Inflammatory macrophage treated with lipopolysaccharide for 4 hours (primary cell): ENCODE measurements at places on chromosomes 13 and 19.

GRCh38 chr19:13503570-13504235, 2.6 kb downstream of the CACNA1A start:
- no peak for DNase-seq

DNA sequence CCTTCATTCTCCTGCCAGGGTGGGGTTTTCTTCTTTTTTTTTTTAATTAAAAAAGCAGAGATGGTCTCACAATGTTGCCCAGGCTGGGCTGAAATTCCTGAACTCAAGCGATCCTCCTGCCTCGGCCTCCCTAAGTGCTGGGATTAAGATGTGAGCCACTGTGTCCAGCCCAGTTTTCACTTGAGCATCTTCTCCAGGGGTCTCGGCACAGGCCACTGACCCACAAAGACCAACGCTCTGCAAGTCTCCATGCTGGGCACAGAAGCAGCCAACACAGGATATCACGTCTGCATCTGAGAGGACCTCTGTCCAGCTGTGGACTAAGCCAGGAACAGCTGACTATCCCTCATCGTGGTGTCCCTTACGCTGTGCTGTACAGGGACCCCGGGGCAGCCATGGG, 9.5 kb upstream of the TMEM86B start:
- no peak for DNase-seq

DNA sequence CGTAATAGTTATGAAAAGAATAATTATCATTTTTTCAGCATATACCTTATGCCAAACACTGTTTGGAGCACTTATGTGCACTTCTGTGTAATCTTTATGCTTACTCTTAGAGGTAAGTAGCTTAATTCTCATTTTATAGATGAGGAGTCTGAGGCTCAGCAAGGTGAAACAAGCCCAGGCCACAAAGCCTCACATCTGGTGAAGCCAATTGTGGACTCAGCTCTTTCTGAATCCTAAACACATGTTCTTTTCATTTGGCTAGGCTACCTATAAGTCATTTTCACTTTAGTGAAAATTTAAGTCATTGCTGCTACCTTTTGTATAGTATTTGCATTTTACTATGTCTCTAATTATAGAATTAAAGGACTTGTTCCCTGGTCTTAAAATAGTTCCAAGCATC, 84.0 kb downstream of the CYSLTR2 start:
- no peak for DNase-seq

GRCh38 chr19:34314437-34315313, 50.3 kb upstream of the GPI start:
- no peak for DNase-seq

DNA sequence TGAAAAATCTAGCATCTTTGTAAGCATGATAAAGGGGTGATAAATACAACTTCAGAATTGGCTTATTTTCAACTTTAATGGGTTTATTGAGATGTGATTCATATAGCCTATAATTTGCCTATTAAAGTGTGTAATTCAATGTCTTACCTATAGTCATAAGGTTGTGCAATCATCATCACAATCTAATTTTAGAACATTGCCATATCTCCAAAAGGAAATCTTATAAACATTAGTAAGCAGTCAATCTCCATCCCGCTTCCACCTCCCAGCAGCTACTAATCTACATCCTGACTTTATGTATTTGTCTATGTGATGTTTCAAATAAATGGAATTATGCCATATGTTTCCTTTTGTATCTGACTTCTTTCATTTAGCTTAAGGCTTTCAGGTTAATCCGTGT, 145.2 kb upstream of the KLHL1 start:
- no peak for DNase-seq

DNA sequence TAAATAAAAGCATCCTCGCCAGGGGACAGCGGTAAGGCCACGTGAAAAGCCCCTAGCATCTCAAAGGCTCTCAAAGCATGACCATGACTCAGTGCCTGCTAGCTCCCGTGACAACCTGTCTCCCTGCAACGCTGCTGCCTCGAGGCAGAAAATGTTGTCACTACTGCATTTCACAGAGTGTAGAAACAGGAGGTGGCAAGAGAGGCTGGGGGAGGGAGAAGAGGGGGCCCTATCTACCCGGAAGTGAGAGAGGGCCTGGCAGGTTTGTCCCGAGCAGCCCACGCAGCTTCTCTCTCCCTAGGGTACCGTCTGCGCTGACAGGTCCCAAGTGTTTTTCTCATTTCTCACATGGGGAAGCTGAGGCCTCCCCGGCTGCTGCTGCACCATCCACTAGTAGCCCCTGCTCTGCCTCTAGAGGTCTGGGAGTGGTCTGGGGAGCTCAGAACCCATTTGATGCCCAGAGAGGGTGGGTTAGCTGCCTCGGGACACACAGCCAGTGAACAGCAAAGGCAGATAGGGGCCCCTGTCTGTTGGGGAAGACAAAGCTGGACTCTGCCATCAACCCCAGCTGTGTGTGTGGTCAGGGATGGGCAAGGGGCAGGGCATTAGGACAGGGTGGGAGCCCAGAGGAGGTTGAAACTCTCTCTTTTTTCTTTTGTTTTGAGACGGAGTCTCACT, 3.7 kb downstream of the TINCR start:
- DNase-seq: peak; percentile 22

DNA sequence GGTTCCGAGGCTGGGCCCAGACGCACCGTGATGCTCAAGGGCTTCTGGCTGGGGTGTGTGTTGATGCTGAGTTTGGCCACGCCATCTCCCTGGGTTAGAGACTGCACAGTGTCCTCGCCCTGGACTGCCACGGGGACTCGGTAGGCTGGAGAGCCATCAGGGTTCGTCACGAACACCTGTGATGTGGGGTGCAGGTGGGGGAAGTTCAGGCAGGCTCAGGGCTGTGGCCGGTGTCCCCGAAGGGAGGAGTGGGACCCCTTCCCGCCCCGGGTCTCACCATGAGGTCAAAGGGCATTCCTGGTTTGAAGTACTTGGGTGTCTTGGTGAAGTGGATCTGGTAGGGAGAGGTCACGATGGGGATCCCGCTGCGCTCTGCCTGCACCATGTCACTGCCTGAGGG, 8.2 kb downstream of the C3 start:
- DNase-seq: no peak

DNA sequence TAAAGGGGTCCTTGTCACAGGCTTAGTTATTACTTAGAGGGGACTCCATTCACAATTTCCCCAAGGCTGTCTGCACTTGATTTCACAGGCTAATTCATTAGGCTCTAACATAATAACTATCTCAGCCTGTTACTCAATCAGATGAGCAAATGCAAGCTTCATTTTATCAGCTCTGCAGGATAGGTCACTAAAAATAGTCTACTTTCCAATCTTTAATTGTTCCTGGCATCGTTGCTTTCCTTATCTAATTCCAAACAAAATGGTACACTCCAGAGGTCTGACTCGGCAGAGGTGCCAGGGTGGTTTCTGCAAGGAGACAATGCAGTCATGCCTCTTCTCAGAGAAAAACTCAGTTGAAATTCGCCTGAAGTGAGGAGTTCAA, 69.7 kb upstream of the SLC15A1 start:
- no peak for DNase-seq

- no peak for DNase-seq
These were observed 20.8 kb downstream of the C13orf46 start for GRCh38 chr13:113952983-113953520.
